GM23248 (cell line): ENCODE measurements at places on chromosomes 5 and 9. TPM values are rescaled to one million over a fixed set of nuclear protein-coding genes. Genes with fewer than 3 reads are reported as not detected.

Gene PCAT7
- not detected in 2 replicates for polyA plus RNA-seq

Gene TIMD4
- not detected in 2 replicates for polyA plus RNA-seq

Gene SLC46A2
- polyA plus RNA-seq = 0.10 TPM in 1 of 2 replicates, not detected in the other

Gene PLCXD3
- polyA plus RNA-seq = 0.09 and 0.13 TPM in 2 replicates

Gene SKP1
- 1,125 and 1,145 TPM in 2 replicates for polyA plus RNA-seq

Gene NEUROG1
- polyA plus RNA-seq = not detected in 2 replicates

Gene GRM6
- 0.04 TPM in 1 of 2 replicates, not detected in the other for polyA plus RNA-seq

Gene CD74
- polyA plus RNA-seq = 2.7 and 6.1 TPM in 2 replicates

Gene TMC1
- 0.32 and 0.45 TPM in 2 replicates for polyA plus RNA-seq

Gene TMEM171
- polyA plus RNA-seq = 11.0 and 12.3 TPM in 2 replicates

Gene SMIM33
- not detected in 2 replicates for polyA plus RNA-seq

Gene INSYN2B
- polyA plus RNA-seq = 10.1 and 10.6 TPM in 2 replicates

Gene CD14
- 2.1 and 3.2 TPM in 2 replicates for polyA plus RNA-seq

Gene CARTPT
- polyA plus RNA-seq = not detected in 2 replicates

Gene DENND4C
- polyA plus RNA-seq = 11.8 and 11.9 TPM in 2 replicates

Gene ESM1
- polyA plus RNA-seq = 11.8 and 12.2 TPM in 2 replicates

Gene MSMP
- not detected in 2 replicates for polyA plus RNA-seq
